ENCODE measurements at places on chromosomes 3 and 15.

- no peak for DNase-seq
Observed at GRCh38 chr3:146339349-146339748, 88.4 kb upstream of the PLSCR4 start.

DNA sequence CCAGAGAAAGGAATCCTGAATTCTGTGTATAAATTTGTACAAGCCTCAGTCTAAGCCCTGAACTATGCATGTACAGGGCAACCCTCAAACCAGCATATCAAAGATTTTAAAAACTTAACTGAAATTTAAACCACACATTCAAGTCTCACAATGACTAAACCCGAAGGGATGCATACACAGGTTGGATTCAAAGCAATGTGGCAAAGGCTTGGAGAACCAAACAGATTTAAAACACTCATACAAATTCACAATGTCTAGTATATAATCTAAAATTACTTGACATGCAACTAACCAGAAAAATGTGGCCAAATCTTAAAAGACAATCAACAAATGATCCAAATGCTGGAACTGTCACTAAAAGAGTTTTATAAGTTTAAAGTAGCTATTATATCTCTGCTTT, 36.4 kb downstream of the CEP152 start:
- no peak for DNase-seq

GRCh38 chr3:129399145-129399894, 29.1 kb downstream of the EFCAB12 start:
- DNase-seq, result peak; percentile 85

GRCh38 chr15:98865397-98866339, 141.9 kb downstream of the PGPEP1L start:
- peak; percentile 70 for DNase-seq

- no peak for DNase-seq
Observed at GRCh38 chr3:60313951-60314461, 937.2 kb downstream of the FHIT start.

DNA sequence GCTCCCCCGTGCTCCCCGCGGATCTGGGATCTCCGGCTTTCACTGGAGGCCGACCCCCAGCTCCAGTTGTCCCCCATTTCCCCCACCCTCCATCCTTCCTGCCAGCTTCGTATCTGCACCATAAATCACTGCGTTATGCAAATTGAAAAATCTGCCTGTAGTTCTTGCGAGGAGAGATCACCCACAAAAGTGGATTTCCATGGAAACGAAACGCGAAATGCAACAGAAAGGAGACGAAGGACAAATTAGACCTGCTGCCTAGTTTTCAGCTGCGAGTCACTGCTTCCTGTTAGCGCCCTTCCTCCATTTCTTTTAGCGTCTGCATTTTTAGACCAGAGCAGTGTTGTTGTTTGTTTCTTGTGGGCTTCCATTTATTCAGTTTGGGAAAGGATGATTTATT, 127.1 kb upstream of the ATP10A start:
- no peak for DNase-seq

DNA sequence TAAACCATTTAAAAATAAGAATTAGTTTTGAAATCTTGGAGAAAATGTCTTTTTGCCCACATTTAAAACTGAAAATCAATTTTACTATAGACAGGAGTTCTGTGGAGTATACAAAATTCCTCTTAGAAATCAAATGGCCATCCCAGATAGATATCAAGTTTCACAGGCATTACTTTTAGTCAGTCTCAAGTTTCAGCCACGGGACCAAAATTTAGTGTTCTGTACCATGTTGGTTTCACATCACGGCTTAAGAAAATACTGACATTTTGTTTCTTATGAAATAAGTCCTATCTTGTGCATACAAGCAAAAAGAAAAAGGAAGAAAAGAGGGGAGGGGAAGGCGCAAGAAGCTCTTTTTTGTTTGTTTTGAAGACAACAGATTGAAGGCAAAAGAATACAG, 45.7 kb downstream of the EIF2AK4 start:
- DNase-seq, result no peak

DNA sequence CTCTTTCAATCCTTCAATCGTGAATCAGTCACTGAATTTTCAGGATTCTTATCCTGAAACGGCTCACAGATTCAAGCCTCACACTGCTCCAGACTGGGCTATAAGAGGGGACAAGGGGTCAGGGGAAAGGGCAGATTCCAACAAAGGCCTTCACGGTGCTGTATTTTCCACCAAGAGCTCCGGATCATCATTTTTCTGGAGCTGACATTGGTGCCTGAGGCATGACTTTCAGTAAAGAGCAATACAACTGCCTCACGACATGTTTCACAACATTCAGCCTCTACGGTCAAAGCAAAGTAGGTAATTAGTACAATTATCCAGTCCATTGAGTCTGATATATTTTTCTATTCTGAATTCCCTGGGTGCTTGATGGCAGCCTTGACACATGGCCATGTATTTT, 185.0 kb upstream of the PRICKLE2 start:
- DNase-seq, result no peak

GRCh38 chr3:46713050-46713897, 4.4 kb downstream of the PRSS50 start:
- no peak for DNase-seq

- peak; percentile 49 for DNase-seq
Observed at GRCh38 chr15:25810631-25811091, 52.5 kb downstream of the ATP10A start.

DNA sequence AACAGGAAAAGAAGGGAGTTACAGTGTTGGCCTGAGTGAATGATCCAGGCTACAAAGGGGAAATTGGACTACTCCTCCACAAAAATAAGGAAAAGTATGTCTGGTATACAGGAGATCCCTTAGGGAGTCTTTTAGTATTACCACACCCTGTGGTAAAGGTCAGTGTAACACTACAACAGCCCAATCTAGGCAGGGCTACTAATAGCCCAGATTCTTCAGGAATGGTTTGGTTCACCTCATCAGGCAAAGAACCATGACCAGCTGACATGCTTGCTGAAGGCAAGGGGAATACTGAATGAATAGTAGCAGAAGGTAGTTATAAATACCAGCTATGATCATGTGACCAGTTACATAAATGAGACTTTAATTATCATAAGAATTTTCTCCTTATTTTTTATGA, 372.6 kb upstream of the ATP11B start:
- no peak for DNase-seq

DNA sequence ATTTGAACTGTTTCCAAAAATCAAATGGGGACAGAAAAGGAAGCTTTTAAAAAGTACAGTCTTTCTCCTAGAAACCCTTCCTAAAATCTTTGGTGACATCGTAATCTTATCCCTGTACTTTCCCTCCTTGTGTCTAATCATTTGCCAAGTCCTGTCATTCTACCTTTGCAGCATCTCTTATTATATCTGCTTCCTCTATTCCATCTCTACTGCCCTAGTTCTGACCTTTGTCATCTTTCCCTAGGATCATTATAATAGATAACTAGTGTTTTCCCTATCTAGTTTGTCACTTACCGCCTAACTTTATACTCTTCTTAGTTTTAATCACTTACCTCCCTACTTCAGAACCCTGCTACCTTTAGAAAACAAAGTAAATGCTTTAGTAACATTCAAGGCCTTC, 11.6 kb downstream of the USP8 start:
- DNase-seq, result no peak

DNA sequence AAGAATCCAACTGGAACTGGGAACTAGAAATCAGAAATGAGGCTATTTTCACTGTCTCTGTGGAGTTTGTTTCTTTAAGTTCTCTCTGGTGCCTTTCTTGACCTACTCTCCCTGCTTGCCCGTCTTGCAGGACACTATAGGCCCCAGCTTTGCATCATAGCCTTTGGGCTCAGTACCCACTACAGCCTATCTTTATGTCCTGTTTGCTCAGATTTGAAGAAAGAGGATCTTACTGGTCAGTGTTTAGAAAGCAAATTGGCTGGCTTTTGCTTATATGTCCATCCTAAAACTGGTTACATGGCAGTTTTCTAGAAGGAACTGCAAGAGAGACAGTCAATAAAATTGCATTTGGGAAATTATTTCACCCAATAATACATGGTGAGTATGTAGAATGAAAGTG, 231.8 kb upstream of the TBL1XR1 start:
- DNase-seq, result no peak

- no peak for DNase-seq
Observed at GRCh38 chr3:115644391-115644790, 21.1 kb downstream of the GAP43 start.

DNA sequence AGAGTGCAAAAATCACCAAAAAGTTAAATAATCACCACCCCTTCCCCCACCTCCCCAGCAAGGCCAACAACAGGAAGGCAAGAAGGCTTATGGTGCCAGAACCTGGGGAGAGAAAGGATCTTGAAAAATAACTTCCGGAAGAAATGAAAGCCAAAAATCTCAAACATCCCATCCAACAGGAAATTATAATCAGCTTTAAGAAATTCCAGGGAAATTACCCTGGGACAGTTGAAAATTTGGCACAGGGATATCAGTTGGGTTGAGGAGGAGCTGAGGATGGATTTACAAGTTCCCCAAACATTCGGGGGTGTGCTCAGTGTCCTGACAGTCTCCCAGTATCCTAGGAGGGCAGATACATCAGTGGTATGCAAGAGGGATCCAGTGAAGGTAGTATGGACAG, 82.7 kb downstream of the POLR2M start:
- DNase-seq, result no peak

DNA sequence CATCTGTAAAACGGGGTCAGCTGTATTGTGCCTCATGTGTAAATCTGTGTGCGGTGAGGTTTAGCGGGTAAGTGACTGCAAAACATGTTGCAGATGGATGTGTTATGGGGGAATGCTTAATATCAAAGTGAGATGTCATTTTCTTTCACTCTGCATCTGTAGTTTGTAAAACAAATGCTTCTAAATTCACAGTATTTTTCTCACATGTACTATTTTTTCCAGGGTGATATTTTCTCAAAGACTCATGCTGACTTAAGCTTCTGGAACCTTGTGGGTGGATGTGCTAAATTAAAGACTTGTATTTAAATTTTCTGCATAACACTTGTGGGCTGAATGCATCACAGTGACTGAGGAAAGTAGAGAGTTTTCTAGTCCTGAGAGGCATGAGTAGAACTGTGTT, 115.2 kb upstream of the TP63 start:
- no peak for DNase-seq

- DNase-seq, result peak; percentile 35
Observed at GRCh38 chr15:78988361-78988911, 43.6 kb upstream of the CTSH start.

GRCh38 chr15:76328106-76328696, 8.4 kb upstream of the ISL2 start:
- no peak for DNase-seq

DNA sequence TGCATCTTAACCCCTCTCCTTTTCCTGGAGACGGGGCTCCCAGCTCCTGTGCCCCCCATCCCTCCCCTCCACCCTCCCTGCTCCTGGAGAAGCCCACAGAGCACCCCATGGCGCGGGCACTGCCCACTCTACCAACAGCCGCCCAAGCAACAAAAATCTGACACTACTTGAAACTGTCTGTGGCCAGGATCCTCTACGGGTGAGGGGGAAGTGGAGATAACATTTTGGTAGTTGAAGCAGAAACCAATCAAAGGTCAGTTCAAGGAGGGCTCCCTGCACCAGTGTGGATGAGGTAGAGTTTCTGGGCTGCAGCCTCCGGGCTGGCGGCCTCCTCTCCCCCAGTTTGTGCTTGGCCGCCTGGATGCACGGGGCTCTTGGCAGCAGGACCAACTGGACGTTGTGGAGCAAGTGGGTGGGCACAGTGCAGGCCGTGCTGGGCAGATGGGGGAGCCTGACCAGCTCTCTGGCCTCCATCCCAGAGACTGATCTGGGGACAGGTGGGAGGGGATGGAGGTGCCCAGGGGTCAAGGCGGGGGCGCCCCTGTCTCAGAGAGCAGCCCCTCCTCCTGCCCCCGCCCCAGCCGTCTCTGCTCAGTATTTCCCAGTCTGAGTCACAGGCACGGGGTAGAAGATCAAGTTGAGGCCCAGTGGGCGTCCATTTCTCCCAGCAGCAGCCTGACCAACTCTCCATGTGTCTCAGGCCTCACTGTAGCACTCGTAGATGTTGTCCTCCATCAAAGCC, 12.8 kb downstream of the H1-8 start:
- DNase-seq, result no peak

- DNase-seq, result no peak
Observed at GRCh38 chr3:13526626-13526949, 22.3 kb upstream of the FBLN2 start.

DNA sequence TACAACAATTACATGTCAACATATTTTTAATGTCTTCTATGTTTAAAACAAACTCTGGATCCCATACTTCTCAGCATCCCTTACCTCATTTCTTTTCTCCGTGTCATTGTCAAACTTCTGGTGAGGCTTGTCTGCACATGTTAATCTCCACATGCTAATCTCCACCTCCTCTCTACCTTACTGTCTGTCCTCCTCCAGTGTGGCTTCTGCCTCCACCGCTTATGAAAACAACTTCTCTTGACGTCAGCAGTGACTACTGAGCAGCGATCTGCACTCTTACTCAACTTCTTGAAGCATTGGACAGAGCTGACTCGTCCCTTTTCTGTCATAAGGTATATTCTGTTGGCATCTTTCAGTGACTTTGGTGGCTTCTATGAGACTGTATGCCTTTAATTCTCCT, 338.2 kb upstream of the THRB start:
- no peak for DNase-seq

GRCh38 chr3:113601240-113601639, 68.9 kb downstream of the SIDT1 start:
- DNase-seq, result no peak

DNA sequence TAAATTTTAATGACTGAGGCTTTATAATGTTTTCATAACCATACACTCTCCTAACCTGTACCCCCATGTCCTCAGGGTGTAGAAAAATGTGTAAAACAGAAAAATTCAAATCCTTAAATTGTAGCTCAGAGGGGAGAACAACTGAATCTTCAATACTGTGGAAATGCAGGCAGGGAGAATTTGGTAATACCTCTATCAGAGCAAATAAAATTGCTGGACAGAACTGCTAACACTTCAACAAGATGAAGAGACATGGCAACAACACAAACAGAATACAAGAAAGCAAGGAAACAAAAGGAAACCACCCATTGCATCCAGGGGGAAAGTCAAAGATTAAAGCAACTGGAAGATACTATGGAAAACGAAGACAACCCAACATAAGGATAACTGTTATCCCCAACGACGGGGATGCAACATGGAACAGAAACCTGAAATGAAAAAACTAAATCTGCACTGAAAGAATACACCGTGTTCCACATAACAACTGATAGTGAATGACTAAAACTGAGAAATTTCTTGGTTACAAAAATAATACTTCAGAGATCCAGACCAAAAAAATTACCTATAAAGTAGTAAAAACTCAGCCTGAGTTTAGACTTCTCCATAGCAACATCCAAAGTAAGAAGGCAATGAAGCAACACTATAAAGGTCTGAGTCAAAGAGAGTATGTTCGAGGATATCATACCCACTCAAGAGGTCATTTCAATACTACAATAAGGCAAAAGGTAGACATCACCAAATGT, 48.5 kb downstream of the HACD2 start:
- DNase-seq, result no peak

GRCh38 chr15:59271595-59272201, 65.1 kb downstream of the LDHAL6B start:
- no peak for DNase-seq

GRCh38 chr3:168714609-168715240, 619.0 kb upstream of the GOLIM4 start:
- no peak for DNase-seq
